ENCODE measurements at places on chromosomes 4 and X. TPM values are rescaled to one million over a fixed set of nuclear protein-coding genes. Genes with fewer than 3 reads are reported as not detected.

GRCh38 chr4:98484031-98484430, 174.4 kb downstream of the TSPAN5 start:
- no peak for DNase-seq
- H3K27ac ChIP-seq = peak overlapping the region; percentile 94
- H3K36me3 ChIP-seq = peaks cover 10% of the 10 kb centered on the region

DNA sequence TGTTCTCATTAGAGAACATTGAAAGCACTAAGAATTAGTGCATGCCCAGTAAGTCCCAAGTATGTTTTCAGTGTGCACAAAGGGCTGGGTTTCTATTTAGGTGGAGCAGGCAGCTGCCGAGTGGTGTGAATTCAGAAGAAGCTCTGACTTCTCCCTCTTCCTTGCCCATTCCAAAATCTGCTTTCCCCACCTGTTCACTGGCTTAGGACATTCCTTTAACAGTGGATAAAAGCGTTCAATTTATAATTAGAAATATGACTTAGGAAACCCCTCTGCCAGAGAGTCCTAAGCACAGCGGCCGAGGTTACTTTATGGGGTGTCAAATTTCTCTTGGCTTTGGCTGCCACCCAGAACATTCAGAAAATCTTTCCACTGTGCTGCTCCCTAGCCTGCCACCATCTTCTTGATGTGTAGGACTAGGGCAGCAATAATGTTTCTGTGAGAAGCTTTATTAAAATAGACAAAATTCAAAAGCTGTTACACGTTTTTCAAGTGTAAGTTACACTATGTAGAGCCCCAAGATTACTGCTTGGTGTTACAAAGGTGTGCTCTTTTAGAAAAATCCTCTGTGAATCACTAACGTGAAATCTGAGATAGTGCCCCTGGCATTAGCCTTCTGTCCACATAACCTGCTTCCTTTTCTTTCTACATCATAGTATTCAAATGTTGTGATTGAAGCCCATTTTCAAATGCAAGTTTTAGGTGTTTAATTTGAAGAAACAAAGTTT, 191.6 kb upstream of the ANKRD50 start:
- DNase-seq = no peak
- no peak overlapping the region for H3K27ac ChIP-seq
- no peaks in the 10 kb centered on the region for H3K27me3 ChIP-seq
- H3K4me1 ChIP-seq = no peaks in the 10 kb centered on the region
- H3K4me3 ChIP-seq = no peak overlapping the region

- H3K36me3 ChIP-seq = no peaks in the 10 kb centered on the region
- DNase-seq = no peak
- no peak overlapping the region for H3K4me3 ChIP-seq
Measured at GRCh38 chr4:74670583-74670982, 123.7 kb downstream of the BTC start.

- H3K36me3 ChIP-seq = no peaks in the 10 kb centered on the region
- peak; percentile 87 for DNase-seq
- no peak overlapping the region for H3K27ac ChIP-seq
- peak overlapping the region; percentile 16 for H3K4me3 ChIP-seq
Measured at GRCh38 chr4:26028793-26029567, 115.0 kb downstream of the SMIM20 start.

GRCh38 chr4:156217236-156217635, 263.6 kb upstream of the CTSO start:
- no peak overlapping the region for H3K27ac ChIP-seq
- no peaks in the 10 kb centered on the region for H3K4me1 ChIP-seq
- no peak overlapping the region for H3K4me3 ChIP-seq
- H3K27me3 ChIP-seq = no peaks in the 10 kb centered on the region

GRCh38 chr4:53376900-53377299, 541 bp upstream of the FIP1L1 start:
- H3K27me3 ChIP-seq = peaks cover 13% of the 10 kb centered on the region
- H3K36me3 ChIP-seq = peaks cover 10% of the 10 kb centered on the region
- DNase-seq = no peak
- H3K4me3 ChIP-seq = peak overlapping the region; percentile 97

GRCh38 chr4:121554382-121554781, 142.4 kb downstream of the ANXA5 start:
- DNase-seq = no peak
- no peak overlapping the region for H3K27ac ChIP-seq
- H3K36me3 ChIP-seq = no peaks in the 10 kb centered on the region
- H3K4me1 ChIP-seq = no peaks in the 10 kb centered on the region
- peaks cover 4% of the 10 kb centered on the region for H3K27me3 ChIP-seq
- no peak overlapping the region for H3K4me3 ChIP-seq

- H3K4me1 ChIP-seq = no peaks in the 10 kb centered on the region
- H3K27me3 ChIP-seq = no peaks in the 10 kb centered on the region
- DNase-seq = no peak
- H3K27ac ChIP-seq = no peak overlapping the region
Measured at GRCh38 chrX:7372825-7373525, 225.0 kb upstream of the PUDP start.

- no peak overlapping the region for H3K4me3 ChIP-seq
- no peak for DNase-seq
- no peaks in the 10 kb centered on the region for H3K4me1 ChIP-seq
- no peak overlapping the region for H3K27ac ChIP-seq
- H3K27me3 ChIP-seq = no peaks in the 10 kb centered on the region
- no peaks in the 10 kb centered on the region for H3K36me3 ChIP-seq
Measured at GRCh38 chr4:56307423-56307822, 79.9 kb downstream of the AASDH start.

DNA sequence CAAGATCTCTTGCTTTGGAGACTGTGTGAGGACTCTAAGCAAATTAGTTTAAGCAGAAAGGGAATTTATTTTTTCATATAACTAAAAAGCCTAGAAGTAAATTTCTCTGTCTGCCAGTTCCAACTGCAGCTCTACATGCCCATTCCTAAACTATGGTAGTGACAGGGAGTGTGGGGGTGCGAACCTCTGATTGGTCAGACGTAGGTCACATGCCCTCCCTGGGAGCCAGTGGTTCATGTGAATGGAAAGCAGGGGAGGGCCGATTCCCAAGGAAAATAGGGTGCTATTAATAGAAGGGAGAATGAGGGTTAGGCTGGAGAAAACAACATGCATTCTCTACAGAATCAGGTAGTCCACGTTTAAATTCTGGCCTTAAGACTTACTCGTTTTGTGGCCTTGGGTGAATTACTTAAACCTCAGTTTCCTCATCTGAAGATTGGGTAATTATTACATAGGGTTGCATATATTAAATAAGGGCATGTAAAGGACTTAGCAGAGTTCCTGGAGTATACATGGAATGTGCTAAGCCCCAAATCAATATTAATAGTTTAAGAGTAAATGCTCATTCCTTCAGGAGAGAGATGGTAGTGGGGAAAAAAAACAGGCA, 7.2 kb downstream of the RAB33B start:
- peaks cover 38% of the 10 kb centered on the region for H3K4me1 ChIP-seq
- H3K27ac ChIP-seq = no peak overlapping the region
- no peak for DNase-seq
- H3K4me3 ChIP-seq = no peak overlapping the region
- no peaks in the 10 kb centered on the region for H3K36me3 ChIP-seq

GRCh38 chr4:77538144-77538543, 67.5 kb upstream of the CXCL13 start:
- peaks cover 5% of the 10 kb centered on the region for H3K36me3 ChIP-seq
- no peak for DNase-seq
- H3K4me1 ChIP-seq = peaks cover 21% of the 10 kb centered on the region
- H3K4me3 ChIP-seq = peak overlapping the region; percentile 41

- no peak overlapping the region for H3K4me3 ChIP-seq
- H3K36me3 ChIP-seq = no peaks in the 10 kb centered on the region
- no peak for DNase-seq
- H3K4me1 ChIP-seq = no peaks in the 10 kb centered on the region
- H3K27ac ChIP-seq = no peak overlapping the region
- H3K27me3 ChIP-seq = no peaks in the 10 kb centered on the region
Measured at GRCh38 chr4:148998719-148999118, 556.5 kb upstream of the NR3C2 start.

- DNase-seq = no peak
- H3K27me3 ChIP-seq = peaks cover 3% of the 10 kb centered on the region
- H3K36me3 ChIP-seq = no peaks in the 10 kb centered on the region
- no peaks in the 10 kb centered on the region for H3K4me1 ChIP-seq
- no peak overlapping the region for H3K27ac ChIP-seq
- H3K4me3 ChIP-seq = no peak overlapping the region
Measured at GRCh38 chrX:468979-469378, 82.3 kb upstream of the PPP2R3B start.

DNA sequence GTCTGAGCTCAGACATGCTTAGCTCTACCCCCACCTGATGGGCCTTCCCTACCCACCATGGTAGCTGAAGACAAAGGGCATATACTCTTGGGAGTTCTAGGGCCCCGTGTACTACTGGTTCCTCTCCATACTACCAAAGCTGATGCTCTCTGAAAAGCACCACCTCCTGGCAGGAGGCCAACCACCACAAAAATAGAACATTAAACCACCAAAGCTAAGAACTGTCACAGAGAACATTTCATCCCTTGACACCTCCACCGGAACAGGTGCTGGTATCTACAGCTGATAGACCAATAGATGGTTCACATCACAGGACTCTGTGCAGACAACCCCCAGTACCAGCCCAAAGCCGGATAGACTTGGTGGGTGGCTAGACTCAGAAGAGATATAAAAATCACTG, 13.4 kb downstream of the EDA2R start:
- H3K36me3 ChIP-seq = no peaks in the 10 kb centered on the region
- H3K4me3 ChIP-seq = no peak overlapping the region
- no peaks in the 10 kb centered on the region for H3K4me1 ChIP-seq
- no peak for DNase-seq
- H3K27me3 ChIP-seq = peaks cover 22% of the 10 kb centered on the region

- H3K27me3 ChIP-seq = peaks cover 16% of the 10 kb centered on the region
- H3K4me1 ChIP-seq = no peaks in the 10 kb centered on the region
- H3K36me3 ChIP-seq = no peaks in the 10 kb centered on the region
- no peak for DNase-seq
- H3K27ac ChIP-seq = no peak overlapping the region
Measured at GRCh38 chr4:109390115-109390768, 43.4 kb upstream of the SEC24B start.

DNA sequence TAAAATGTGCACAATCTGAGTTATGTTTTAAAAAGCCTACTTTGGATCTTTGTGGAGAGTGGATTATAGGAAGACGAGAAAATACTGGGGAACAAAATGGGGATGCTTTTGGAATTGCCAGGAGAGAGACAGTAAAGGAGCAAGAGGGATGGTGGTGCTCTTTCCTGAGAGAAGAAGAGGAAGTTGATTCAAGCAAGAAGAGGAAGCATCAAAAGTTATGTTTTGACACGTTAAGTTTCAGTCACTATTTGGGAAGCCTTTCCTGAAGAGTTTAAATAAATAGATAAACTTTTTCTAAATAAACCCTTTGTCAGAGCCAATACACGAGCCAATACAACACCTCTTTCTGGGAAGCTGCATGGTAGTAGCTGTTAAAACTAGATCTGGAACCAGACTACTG, 394.1 kb downstream of the GALNTL6 start:
- H3K4me3 ChIP-seq = no peak overlapping the region
- no peak for DNase-seq
- no peak overlapping the region for H3K27ac ChIP-seq
- no peaks in the 10 kb centered on the region for H3K27me3 ChIP-seq
- no peaks in the 10 kb centered on the region for H3K4me1 ChIP-seq

DNA sequence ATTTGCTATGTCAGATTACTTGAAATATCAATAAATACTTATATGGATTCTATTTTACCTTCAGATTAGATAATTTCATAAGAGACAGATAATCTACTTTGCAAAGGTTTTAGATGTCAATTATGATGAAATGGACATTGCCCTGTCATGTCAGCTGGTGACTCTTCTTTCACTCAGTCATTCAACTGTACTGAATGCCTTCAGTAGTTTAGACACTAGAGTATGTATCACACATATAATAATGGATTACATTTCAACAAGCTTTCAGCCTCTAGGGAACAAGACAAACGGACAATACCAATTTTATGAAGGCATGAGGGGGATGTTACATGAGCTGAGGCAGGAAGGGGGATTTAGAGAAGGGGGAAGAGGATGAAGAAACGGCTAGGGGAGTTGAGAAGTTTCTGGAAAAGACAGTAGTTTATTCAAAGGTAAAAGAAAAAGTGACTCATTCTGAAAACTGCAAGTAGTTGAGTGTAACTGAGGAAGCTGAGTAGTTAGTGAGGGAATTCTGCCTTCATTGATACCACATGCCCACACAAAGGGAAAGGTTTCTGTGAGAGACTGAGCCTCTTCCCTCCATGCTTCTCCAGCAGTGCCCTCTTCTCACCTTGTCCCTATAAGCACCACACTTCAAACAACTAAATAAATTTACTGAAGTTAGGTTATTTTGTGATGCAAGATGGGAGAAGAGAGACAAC, 25.7 kb downstream of the SLC9B2 start:
- no peak overlapping the region for H3K4me3 ChIP-seq
- DNase-seq = no peak
- peaks cover 9% of the 10 kb centered on the region for H3K36me3 ChIP-seq
- H3K4me1 ChIP-seq = peaks cover 6% of the 10 kb centered on the region

GRCh38 chrX:125203365-125203736, 116.3 kb upstream of the TEX13C start:
- H3K4me1 ChIP-seq = peaks cover 7% of the 10 kb centered on the region
- no peaks in the 10 kb centered on the region for H3K36me3 ChIP-seq
- H3K27ac ChIP-seq = no peak overlapping the region

DNA sequence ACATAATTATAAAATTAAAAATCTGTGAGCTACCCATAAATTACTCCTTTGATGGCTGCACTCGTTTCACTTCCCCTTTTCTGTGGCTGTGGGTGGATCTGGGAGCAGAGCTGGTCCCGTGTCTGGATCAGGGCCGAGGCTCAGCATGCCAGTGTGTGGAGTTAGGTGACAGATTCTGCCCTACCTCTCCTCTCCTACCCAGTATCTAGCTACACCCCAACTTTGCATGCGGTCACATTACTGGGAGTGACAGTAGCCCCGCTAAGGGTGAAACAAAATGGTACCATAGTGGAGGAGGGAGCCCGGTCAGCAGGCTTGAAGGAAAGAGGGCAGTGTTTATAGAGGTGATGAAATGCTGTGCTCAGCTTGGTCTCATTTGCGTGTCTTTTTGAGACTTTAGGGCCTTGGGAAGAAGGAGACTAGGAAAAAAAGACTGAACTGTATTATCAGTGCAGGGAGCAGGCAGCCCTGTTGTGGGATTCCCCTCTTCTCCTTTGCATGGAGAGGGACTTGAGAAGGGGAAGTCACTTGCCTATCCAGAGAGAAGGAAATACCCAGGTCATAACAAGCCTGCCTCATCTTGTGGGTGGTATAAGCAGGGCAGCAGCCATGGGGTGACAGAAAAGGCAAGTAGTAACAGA, 48.4 kb downstream of the ARHGAP10 start:
- H3K36me3 ChIP-seq = no peaks in the 10 kb centered on the region
- H3K4me3 ChIP-seq = no peak overlapping the region
- H3K27me3 ChIP-seq = no peaks in the 10 kb centered on the region
- peaks cover 45% of the 10 kb centered on the region for H3K4me1 ChIP-seq

- DNase-seq = no peak
- peaks cover 30% of the 10 kb centered on the region for H3K4me1 ChIP-seq
- peak overlapping the region; percentile 97 for H3K4me3 ChIP-seq
- H3K27ac ChIP-seq = peak overlapping the region; percentile 89
- peaks cover 2% of the 10 kb centered on the region for H3K36me3 ChIP-seq
Measured at GRCh38 chrX:81201071-81201470, 642 bp downstream of the HMGN5 start.

- H3K27ac ChIP-seq = no peak overlapping the region
- no peaks in the 10 kb centered on the region for H3K27me3 ChIP-seq
- H3K36me3 ChIP-seq = no peaks in the 10 kb centered on the region
- H3K4me3 ChIP-seq = no peak overlapping the region
- no peak for DNase-seq
Measured at GRCh38 chrX:108640817-108641216, 95.5 kb downstream of the IRS4 start.

The DOK7 gene
- 0.17 TPM for total RNA-seq

The SPANXN4 gene
- total RNA-seq = not detected

The BMX gene
- not detected for total RNA-seq

The CENPVL3 gene
- not detected for total RNA-seq

The RBMXL3 gene
- not detected for total RNA-seq

The CENPE gene
- 69.6 TPM for total RNA-seq

The MTMR8 gene
- total RNA-seq = 6.8 TPM

The ELK1 gene
- total RNA-seq = 24.5 TPM

Measured in natural killer cell treated with Interleukin-12 subunit alpha and Interleukin-12 subunit beta and Interleukin-15 and Interleukin-18, amount 100 ng/mL, for 72 hours (primary cell).